ELF-1 (cell line): ENCODE measurements at places on chromosomes 3 and 15.

- no peak for DNase-seq
Observed at GRCh38 chr3:16474216-16474615, 39.3 kb downstream of the RFTN1 start.

GRCh38 chr3:162365066-162365719 lies 868.6 kb downstream of the OTOL1 start:
- DNase-seq = no peak

DNA sequence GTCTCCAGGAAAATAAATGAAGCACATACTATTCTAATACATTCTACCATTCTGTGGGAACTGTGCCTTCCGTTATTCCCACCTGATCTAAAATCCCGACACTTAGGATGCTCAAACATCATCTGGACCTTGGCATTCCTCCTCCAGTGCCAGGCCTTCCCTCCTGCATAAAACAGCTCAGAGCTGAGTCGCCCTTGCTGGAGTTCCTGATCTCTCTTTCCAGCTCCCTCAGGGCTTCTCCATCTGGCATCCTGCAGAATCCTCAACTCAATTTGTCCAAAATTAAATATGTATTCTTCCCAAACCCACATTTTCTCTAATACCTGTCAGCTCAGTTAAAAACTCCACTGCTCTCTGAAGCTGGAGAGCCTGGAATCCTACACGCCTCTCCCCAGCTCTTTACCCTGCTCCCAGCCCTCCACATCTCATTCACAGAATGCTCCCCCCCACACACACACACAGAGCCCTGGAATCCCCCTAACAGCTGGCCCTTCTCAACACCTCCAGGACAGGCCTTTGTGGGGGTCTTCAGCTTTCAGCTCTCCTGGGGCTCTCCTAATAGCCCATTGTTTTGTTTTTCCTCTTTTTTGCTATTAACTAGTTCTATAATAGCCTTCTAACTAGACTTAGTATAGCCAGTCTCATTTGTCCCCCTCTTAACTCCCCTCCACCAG lies 78.5 kb downstream of the HMG20A start:
- peak; percentile 1 for DNase-seq

GRCh38 chr3:132916096-132916495 lies 122.1 kb upstream of the TMEM108 start:
- no peak for DNase-seq

- DNase-seq = no peak
Observed at GRCh38 chr3:101867511-101867910, 18.2 kb downstream of the NFKBIZ start.

DNA sequence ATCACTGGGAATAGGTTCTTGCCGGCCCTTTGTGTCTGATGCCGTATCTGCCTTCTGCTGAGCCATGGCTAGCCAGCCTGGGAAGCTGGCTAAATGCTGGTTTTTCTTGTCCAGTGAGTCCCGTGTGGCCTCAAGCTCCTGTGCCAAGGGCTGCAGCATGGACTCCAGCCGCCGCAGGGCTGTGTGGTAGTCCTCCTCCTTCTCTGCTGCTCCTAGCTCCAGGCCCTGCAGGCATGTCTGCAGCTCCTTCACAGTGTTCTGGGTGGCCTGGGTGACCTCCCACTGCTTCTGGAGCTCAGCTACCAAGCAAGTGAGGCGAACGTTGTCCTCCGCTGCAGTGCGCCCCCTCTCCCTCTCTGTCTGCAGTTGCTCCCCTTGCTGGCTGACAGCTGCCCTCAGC lies 24.9 kb downstream of the CXCR6 start:
- peak; percentile 45 for DNase-seq
